Metanephros (tissue), 2 donors: ENCODE measurements at places on chromosomes 13 and 19. TPM values are rescaled to one million over a fixed set of nuclear protein-coding genes. Genes with fewer than 3 reads are reported as not detected.

Gene PTBP1
- total RNA-seq: 301 TPM

Gene SLC25A41
- total RNA-seq: 0.53 TPM

Gene MYO1F
- total RNA-seq: 20.0 TPM

Gene PCDH9
- 39.2 TPM for total RNA-seq

Gene ZNF132
- total RNA-seq: 11.8 TPM

Gene ZNF329
- 24.6 TPM for total RNA-seq

Gene CPAMD8
- 40.6 TPM for total RNA-seq

Gene ZNF83
- 86.5 TPM for total RNA-seq

Gene EXOC3L2
- total RNA-seq: 27.9 TPM
